ENCODE measurements at places on chromosomes 11 and 22.

GRCh38 chr11:123585206-123585605, 69.2 kb downstream of the SCN3B start:
- DNase-seq, result no peak

- DNase-seq, result no peak
Measured at GRCh38 chr11:8108421-8108820, 27.4 kb downstream of the TUB start.

GRCh38 chr11:128701086-128701485, 7.2 kb downstream of the FLI1 start:
- no peak for DNase-seq

DNA sequence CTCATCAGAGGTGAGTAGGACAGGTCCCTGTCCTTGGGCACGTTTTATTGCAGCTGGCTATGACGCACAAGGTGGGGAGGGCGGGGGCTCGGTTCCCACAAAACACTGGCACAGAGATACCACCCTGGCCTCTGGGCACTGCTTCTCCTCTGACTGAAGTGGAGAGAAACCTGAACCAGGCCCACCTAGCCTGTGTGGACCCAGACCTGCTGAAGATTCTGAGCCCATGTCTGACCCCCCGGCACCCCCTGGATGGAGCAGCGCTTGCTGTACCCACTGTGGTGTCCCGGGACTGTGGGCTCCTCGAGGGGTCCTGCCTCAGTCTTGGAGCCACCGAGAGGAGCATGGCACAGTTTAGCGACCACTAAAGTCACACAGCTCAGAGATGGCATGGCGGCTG, 72.6 kb downstream of the PARVB start:
- no peak for DNase-seq

DNA sequence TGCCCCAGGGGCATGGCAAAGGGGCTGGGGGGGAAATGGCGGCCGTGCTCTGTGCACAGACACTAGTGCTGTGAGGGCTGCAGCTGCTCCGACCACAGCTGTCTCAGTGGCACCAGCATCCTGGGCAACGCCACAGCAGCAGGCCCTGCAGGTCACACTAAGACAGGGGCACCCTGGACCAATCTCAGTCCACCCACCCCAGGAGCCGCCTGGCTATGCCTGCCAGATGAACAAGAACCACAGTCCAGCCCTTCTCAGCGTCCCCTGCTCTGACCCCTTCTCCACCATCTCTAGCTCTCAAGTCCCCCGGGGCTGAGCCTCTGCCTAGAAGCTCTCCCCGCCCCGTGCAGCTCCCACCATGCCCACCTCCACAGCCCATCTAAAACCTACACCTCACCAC, 16.5 kb downstream of the TUBGCP6 start:
- no peak for DNase-seq

DNA sequence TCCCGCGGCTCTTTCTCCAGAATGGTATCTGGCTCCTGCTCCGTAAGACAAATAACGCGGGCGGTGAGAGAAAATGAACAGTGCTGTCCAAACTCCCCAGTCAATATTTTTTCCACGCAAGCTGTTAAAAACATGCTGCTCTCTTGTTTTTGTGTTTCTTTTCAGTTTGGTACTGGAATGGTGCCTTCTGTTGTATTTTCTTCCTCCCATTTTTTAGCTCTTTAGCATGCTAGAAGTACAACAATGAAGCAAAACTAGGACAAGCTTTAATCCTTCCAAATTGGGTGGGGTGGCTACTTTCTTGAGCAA, 599 bp upstream of the PPP2R1B start:
- DNase-seq, result no peak

- no peak for DNase-seq
Measured at GRCh38 chr11:69904161-69904973, 85.2 kb upstream of the FGF3 start.

DNA sequence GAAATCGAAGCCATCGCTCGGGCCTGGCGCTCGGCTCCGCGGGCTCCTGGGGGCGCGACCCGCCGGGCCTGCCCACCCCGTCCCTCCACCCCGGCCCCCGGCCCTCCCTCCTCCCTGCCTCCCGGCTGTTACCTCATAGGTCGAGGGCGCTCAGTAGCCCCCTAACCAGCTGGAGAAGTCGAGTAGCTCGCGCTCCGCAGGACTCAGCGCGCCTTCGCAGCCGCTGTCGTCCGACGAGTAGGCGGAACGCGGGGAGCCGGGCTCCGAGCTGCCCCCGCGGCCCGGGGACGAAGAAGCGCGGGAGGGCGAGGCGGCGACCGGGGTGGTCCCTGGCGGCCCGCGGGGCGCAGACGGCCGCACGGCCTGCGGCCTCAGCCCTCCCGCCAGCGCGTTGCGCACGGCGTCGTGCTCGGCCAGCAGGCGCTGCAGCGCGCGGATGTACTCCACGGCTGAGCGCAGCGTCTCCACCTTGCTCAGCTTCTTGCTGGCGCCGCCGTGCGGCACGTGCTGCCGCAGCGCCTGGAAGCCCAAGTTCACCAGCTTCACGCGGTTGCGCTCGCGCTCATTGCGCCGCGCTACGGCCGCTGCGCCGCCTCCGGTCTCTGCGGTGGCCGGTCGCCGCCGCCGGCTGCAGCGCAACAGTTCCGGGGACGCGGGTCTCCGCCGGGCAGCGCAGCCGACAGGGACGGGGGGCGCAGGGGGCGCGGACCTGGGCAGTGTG, 627 bp downstream of the ASCL2 start:
- DNase-seq, result peak; percentile 73

DNA sequence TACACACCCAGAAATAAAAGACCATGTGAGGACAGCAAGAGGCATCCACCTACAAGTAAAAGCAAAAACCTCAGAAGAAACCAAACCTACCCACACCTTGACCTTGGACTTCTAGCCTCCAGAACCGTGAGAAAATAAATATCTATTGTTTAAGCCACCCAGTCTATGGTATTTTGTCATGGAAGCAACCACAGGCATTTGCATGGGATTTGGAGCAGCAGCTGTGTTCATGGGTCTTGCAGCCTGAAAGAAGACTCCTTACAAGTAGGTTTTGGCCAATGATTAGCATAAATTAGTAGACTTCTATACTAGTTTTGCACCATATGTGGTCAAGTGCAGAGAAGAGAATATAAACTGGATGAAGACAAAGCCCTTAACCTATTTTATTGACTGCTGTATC, 27.9 kb downstream of the FSHB start:
- no peak for DNase-seq

- DNase-seq, result no peak
Measured at GRCh38 chr11:31433851-31434250, 64.2 kb downstream of the DNAJC24 start.

- DNase-seq, result no peak
Measured at GRCh38 chr22:29901354-29901753, 18.4 kb downstream of the MTMR3 start.

GRCh38 chr11:95257456-95257971, 26.5 kb upstream of the SESN3 start:
- no peak for DNase-seq

DNA sequence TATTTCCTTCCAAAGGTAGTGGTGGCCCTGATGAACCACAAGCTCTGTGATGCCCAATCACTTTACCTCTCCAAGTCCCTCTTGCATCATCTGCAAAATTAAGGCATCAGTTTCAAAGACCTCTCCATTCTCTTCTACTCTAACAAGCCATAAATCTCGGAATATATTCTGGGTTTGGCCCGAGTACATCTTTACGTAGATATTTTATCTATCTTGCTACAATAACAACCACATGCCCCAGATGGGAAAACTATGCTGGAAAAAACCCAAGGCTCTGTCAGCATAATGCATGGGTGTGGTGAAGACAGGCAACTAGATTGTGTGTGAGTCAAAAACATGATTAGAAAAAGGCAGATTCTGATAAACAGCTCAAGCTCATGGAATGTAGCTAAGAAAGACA, 228.2 kb upstream of the BLID start:
- DNase-seq, result no peak

DNA sequence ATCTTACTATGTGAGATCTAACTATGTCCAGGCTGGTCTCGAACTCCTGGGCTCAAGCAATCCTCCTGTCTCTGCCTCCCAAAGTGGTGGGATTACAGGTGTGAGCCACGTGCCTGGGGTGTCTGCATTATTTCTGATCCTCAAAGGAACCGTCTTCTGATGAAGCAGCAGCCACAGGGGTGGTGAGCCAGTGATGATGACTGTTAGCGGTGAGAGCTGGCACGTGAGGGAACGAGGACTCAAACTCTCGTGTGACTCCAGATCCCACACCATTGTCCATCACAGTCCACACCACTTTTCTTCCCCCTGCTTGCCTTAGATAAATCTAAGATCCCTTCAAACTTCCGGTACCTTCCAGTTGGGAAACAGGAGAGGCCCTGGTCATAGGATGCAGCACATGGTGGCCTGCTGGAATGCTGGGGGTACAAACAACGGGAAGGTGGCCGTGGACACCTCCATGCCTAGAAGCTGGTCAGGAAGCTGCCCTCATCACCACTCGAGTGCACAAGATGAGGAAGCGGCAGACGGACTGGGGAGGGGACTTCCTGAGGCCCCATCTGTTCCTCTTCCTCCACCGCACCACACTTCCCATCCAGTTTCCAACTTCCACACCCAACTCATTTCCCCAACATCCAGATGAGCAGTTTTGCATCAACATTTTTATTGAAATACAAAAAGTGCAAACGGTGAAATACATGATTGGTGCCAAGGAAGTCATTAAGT, 23.8 kb downstream of the ARHGAP1 start:
- DNase-seq, result no peak

GRCh38 chr11:106378513-106379179, 301.2 kb downstream of the AASDHPPT start:
- no peak for DNase-seq

DNA sequence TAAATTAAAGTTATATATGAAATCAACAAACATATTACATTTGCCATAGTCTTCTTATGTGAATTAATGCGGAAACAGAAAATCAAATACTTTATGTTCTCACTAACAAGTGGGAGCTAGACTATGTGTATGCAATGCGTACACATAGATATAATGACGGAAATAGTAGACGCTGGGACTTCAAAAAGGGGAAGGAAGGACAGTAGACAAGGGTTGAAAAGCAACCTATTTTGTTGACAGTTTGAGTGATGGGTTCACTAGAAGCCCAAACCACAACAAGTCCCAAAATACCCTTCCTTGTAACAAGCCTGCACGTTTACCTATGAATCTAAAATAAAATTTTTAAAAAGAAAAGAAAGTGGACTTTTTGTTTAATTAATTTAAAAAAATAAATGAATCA, 430.8 kb upstream of the CNTN5 start:
- no peak for DNase-seq

- no peak for DNase-seq
Measured at GRCh38 chr11:12186701-12187100, 76.3 kb downstream of the MICAL2 start.

GRCh38 chr11:118885831-118886565, 2.3 kb downstream of the CXCR5 start:
- DNase-seq, result no peak

DNA sequence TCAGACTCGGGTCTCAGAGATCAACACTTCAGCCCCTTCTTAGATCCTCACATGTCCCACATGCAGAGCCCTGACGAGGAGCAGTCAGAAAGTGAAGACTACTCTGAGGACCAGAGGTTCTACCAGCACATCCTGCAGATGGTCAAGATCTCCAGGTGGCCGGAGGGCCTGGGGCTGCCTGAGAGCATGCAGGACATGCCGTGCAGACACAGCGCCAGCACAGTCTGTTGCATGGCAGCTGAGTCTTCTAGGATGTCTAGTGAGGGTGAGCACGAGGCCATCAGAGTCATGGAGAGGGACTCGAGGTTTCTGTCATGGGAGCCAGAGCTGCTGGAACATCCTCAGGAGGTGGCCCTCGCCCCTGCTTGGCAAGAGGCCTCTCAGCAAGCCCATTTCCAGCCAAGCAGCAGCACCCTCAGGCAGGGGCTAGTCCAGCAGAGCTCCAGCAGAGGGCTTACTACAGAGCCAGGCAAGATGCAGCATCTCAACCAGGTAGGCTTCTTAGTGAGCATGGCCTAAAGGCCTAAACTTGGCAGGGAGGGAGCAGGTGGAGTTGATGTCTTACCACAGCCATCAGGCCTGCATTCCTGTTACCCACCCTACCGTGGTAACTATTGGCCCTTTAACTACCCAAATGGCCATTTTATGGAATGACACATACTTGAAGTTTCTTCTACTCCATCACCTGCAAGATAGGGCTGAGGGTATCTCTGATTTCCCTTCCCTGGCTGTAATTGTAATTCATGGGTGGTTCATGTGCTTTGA, 28.7 kb downstream of the CEP164 start:
- DNase-seq, result no peak

GRCh38 chr11:128022007-128022368, 565.4 kb downstream of the ETS1 start:
- DNase-seq, result no peak

- no peak for DNase-seq
Measured at GRCh38 chr11:38038777-38039176, 1440.7 kb upstream of the RAG2 start.

GRCh38 chr22:42072606-42073330, 1.3 kb upstream of the PHETA2 start:
- no peak for DNase-seq

GRCh38 chr11:47239852-47240251, 8.8 kb downstream of the ACP2 start:
- no peak for DNase-seq

GRCh38 chr22:48404801-48405447, 1422.7 kb downstream of the BRD1 start:
- no peak for DNase-seq

- DNase-seq, result no peak
Measured at GRCh38 chr22:22161924-22162851, 82.4 kb upstream of the VPREB1 start.

DNA sequence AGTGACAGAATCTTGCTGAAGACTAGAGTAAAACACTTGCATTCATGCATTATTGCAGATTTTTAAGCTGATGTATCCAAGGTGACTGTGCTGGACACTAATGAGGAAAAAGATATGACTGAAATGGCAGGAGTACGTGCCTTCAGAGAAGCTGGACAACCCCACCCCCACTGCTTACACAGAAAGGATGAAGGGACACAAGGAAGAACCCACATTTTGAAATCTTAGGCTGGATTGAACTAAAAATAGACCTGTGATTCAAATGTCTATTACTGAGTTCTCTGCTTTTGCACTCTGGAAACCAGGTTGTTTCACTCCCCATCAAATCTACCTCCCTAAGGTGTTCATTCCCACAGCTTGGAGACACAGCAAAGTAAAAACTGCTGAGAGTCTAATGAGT, 117.1 kb downstream of the KCNC1 start:
- DNase-seq, result no peak

GRCh38 chr11:64655941-64656601, 65.1 kb downstream of the SLC22A12 start:
- no peak for DNase-seq

DNA sequence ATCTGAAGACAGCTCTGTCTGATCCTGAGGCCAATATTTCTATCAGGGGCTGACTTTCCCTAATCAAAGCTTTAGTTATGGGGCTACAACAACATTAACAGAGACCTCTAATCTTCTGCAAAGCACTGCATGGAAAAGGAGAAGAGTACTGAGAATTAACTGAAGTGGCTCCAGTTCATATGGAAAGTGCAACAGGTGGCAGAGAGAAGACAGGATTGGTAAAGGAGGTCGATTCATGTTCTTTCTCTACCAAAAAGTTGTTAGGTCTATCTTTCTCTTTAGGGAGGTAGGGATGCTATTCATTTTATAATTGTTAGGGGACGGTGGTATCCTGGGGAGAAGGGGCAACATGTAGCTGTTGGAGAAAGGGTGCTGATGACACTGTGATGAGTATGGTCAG, 232.7 kb upstream of the NARS2 start:
- DNase-seq, result no peak

GRCh38 chr11:104122836-104123235, 41.1 kb downstream of the PDGFD start:
- no peak for DNase-seq

GRCh38 chr22:40450616-40451015, 80.2 kb downstream of the SGSM3 start:
- no peak for DNase-seq

GRCh38 chr11:107928767-107929507, 689 bp downstream of the RAB39A start:
- DNase-seq, result peak; percentile 28
